ENCODE measurements at places on chromosomes 1 and 21.

DNA sequence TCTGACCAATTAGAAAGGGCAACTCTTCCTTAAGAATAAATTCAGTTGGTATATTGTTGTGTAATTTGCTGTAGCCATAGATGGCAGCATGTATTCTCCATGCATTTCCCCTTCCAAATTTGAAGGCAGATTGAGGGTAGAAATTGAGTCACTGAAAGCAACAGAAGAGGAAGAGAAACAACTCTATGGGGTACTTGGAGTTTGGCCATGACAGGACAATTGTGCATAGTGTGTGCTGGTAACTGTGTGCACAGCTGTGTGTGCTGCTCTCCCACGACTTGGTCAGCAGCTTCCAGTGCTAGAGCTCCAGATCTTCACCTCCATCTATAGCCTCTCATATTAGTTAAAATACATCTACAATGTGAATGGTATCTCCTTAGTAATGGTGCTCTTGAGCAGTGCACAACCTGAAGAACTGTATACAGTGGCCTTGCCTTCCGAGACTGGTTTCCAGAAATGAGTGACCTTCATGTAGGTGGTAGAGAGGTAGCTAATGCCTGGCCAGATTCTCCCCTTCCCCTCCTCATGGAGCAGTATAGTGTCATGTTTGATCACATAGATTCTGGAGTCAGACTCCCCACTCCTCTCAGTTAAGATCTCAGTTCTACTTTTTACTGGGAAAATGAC, 882 bp upstream of the FCAMR start:
- DNase-seq = no peak

GRCh38 chr1:42462828-42463763, at the start of gene CCDC30:
Gene CCDC30 (plus strand): TSS chr1:42463286. CDS start chr1:42480552, 17,266 bp downstream.
- DNase-seq = peak; percentile 100

- DNase-seq = no peak
These were observed 5.3 kb downstream of the IGSF9 start for GRCh38 chr1:159940006-159940620.

GRCh38 chr1:53295726-53296116, 32.1 kb downstream of the LRP8 start:
- no peak for DNase-seq

DNA sequence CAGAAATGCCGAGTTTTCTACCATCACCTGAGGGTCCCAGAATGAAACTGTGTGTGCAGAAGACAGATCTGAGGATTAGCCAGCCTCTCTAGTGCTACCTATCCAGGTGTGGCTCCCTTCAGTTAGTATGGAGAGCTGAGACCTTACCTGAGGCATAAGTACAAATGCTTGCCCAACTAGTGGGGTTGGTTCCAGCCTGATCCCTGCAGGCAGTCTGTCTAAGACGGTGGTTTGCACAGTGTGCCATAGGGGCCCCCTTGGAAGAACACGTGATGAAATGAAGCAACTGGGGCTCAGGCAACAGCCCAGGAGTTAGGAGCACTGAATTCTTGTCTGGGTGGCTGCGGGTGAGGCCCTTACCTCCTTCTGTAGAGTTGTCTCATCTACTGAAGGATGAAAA, 15.6 kb downstream of the S100A7A start:
- no peak for DNase-seq

DNA sequence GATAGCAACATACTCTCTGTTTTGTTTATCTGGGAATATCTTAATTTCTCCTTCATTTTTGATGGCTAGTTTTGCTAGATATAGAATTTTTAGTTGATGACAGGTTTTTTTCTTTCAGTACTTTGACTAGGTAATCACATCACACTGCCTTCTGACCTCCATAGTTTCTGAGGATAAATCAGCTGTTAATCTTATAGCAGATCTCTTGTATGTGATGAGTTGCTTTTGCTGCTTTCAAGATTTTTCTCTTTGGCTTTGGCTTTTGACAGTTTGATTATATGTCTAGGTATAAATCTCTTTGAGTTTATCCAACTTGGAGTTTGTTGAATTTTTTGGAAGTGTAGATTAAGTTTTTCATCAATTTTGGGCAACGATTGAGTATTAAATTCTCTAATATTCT, 142.6 kb downstream of the ZNF644 start:
- DNase-seq = no peak

GRCh38 chr1:12539705-12540579, 78.1 kb downstream of the DHRS3 start:
- no peak for DNase-seq

DNA sequence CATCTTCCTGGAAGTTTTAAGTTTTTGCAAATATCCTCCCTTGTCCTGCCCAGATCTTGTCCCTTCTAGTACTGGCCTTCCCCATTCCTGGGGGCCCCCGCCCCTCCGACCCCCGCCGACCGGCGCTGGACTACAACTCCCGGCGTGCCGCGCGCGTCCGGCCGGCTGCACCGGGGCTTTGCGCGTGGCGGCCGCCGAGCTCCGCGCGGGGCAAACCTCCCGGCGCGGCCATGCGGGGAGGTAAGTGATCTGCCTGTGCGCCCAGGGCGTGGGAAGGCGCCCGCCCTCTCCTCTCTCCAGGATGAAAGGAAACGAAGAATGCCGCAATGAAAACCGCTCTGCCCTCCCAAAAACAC, 3.2 kb upstream of the SAMD13 start:
- peak; percentile 43 for DNase-seq

- no peak for DNase-seq
These were observed 69.0 kb downstream of the TESK2 start for GRCh38 chr1:45421935-45422334.

DNA sequence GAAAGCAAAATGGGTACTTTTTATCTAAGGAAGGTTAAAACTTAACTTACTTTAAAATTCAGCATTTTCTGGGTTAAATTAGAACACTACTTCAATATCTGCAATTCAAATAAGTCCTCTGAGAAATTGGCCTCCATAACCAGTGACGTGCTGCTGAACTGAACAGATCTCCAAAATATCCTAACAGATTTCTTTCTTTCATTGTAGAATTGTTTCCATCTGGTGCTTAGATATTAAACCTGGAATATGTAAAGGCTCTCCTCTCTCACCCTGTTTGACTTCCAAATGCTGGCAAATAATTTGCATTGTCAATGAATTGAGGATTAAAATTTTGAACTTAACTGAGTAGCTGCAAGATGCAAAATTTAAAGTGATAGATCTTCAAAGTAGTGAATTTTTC, 316.9 kb upstream of the CXADR start:
- DNase-seq = no peak

GRCh38 chr1:168469690-168470089, 74.1 kb downstream of the XCL2 start:
- DNase-seq = no peak

DNA sequence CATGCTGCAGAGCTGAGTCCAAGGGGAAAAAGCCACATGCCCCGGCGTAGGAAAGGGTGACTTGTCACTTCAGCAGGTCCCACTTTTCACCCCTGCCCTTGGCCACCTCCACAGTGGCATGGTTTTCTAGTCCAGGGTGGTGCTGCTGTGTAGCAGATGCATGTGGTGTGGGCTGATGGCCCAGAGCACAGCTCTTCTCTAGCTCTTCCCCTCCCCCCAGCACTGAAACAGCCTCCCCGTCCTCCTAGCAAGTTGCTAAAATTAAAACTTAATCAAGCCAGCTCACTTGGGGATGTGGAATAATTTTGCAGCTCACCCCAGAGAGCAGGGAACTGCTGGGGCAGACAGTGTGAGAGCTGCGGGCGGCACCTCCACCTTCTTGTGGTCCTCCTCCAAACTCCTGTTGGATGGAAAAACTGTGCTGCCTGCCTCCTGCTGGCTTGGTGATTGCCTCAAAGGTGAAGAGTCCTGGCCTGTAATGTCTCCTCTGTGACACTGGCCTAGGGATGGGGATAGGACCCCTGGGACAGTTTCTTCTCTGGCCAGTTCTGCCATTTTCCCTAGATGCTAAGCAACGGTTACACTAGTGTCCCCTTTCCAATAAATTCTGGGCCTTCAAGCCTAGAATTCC, 91.6 kb downstream of the RNF220 start:
- DNase-seq = no peak

DNA sequence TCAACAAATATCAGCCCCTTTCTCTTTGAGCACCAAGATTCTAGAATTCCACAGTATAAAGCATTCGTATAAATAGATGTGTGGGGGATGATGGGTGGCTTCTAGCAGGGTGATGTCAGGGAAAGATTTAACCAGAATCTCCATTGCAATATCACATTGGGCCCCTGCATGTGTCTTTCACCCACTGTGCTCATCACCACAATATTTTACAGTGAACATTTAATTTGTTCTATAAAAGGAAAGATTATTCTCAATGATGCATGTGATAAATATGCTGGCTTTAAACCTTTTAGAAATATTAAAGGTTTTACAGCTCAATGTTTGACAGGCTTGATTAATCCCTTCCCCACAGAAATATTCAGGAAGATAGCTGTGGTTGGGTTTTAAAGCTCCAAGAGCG, 457.8 kb upstream of the DAB1 start:
- DNase-seq = no peak

- DNase-seq = no peak
These were observed 28.0 kb downstream of the PADI2 start for GRCh38 chr1:17091252-17091651.

DNA sequence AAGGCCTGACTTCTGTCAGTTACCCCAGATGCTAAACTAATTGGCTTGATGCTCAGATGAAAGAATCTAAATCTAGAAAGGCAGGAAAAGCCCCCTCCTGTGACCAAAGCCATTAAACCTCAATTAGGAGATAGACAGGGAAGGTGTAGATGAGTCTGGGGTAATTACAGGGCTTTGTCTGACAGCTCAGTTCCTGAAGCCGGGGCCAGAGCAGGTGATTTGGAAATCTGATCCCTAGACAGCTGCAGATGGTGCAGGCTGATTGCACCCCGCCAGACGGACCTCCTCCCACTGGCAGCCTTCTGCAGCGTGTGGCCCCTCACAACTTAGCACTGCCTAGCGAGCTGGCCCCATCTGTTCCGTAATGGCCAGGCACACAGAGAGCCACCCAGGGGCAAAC, 395.1 kb downstream of the HLX start:
- DNase-seq = peak; percentile 97

DNA sequence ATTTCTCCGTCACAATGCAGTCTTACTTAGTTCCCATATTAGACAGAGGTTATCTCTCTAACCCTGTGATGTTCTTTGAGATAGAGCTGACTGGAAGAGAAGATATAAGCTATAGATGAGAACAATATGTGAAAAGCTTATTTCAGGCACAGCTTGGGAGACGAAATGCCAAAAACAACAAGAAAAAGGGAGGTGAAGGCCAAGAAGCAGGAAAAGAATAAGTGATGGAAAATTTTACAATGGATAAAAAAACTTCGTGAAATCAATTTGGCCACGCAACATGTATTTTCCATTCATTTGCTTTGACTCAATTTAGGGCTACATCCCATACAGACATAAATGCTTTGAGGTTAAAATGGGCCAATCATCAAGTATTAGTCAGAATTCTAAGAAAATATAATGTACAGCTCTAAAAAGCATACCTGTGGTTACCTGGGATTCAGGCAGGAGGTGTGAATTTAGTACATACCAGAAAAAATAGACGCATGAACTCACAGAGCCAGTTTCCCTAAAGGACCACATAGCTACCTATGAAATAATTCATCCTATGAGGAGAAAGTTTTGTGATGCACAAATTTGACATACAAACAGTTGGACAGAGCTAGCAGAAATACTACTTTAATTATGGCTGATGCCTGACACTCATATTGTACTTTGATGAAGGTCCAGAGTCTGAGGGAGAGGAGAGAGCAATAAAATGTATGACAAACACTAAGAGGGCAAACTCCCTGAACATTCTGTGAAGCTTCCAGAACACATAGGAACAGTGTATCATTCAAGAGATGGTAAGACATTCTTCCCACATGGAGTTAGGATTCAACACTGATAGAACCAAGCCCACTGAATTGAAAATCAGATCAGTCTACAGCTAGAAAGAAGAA, 12.1 kb downstream of the RGS1 start:
- DNase-seq = no peak

GRCh38 chr1:164651351-164651951, 92.5 kb downstream of the PBX1 start:
- no peak for DNase-seq

GRCh38 chr1:59006289-59006658, 222.4 kb upstream of the JUN start:
- DNase-seq = no peak

- DNase-seq = no peak
These were observed 47.7 kb downstream of the OSBPL9 start for GRCh38 chr1:51664421-51665240.

GRCh38 chr1:179175011-179175841, 54.3 kb downstream of the ABL2 start:
- no peak for DNase-seq

DNA sequence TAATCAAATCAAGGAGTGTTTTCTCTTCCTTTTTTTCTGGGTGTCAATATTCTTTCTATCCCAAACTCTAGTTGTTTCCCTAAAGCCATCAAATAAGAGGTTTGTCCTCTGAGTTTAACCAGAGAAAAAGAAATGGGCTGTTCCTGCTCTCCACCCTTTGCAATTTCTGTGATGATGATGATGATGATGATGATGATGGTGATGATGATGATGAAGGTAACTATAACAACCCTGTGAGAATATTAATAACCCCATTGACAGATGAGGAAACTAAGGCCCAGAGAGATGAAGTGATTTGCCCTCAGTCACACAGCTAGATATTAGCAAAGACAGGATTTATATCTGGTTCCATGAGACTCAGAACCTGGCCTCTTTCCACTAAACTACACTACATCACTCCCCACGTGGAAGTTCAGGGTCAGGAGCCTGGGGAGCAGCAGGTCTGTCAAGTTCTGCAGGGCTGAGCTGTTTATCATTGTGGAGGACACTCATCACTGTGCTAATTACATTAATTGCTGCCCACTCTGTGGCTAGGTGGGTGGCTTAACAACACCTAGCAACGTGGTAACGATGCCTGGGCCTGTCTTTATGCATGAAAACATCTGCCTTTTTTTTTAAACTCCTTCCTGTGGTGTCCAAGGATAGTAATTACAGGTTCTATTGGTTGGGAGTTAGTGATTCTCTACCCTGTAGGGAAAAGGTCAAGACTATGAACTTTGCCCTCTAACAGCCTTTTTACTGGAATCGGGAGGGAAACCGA, 19.0 kb upstream of the JUN start:
- DNase-seq = peak; percentile 91

- no peak for DNase-seq
These were observed 808.6 kb upstream of the ADGRL4 start for GRCh38 chr1:79815115-79815514.

GRCh38 chr1:168723000-168723399, 6.0 kb downstream of the DPT start:
- DNase-seq = no peak
